Urinary bladder (tissue), 4 donors: ENCODE measurements at places on chromosomes 6 and 20.

- DNase-seq: no peak
Observed at GRCh38 chr20:59183751-59184150, 20.1 kb downstream of the ZNF831 start.

- no peak for DNase-seq
Observed at GRCh38 chr6:31690231-31691077, 9.6 kb upstream of the LY6G5C start.

DNA sequence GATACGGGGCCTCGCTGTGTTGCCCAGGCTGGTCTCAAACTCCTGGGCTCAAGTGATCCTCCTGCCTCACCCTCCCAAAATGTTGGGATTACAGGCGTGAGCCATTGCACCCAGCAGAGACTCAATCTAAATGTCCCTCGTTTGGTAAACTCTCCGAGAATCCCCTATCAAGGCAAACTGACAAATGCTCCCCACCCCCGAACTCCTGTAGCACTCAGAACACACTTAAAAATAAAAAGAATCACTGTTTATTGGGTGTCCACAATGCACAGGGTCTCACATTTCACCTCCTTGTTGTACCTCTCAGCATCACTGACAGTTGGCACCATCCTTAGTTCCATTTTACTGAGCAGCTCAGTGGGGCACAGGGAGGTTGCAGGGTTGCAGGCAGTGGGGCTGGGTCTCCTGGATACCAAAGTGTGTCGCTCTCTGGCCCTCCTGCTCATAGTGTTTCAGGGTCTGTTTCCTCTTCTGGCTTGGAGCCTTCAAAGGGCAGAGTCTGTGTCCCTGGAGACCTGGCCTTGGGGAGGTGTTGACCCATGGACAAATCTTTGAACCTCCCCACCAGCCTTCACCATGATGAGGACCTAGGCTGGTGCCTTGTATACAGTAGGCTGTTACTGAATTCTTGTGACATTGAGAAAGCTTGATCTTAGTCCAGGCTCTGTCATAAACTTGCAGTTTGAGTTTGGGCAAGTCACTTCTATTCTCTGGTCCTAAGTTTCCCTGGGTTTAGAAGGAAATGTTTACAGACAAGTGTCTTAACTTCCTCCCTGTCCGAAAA is 8.5 kb upstream of the SRC start:
- no peak for DNase-seq

DNA sequence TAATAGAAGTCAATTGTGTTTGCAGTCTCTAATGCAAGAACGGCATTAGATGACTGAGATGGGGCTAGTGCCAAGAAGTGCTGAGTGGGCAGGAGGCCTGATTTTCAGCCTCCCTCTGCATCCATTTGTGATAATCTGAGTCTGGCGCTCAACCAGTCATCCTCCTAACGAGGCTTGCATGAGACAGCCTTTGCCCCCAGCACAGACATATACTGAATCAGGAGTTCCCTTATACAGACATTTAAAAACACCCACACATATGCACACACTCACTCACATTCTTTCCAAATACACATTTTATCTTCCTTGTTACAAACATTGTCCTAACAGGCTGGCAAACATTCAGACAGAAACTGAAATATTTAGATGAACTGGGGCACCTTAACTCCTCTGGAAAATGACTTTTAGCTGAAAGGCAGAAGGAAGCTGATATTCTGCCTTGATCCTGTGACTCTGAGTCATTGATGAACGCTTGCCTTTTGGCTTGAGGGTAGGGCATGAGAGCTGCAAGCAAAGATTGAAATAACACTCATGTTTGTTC is 562.3 kb downstream of the DHX35 start:
- DNase-seq: peak; percentile 36

- DNase-seq: no peak
Observed at GRCh38 chr20:5969348-5969935, 19.0 kb downstream of the MCM8 start.

DNA sequence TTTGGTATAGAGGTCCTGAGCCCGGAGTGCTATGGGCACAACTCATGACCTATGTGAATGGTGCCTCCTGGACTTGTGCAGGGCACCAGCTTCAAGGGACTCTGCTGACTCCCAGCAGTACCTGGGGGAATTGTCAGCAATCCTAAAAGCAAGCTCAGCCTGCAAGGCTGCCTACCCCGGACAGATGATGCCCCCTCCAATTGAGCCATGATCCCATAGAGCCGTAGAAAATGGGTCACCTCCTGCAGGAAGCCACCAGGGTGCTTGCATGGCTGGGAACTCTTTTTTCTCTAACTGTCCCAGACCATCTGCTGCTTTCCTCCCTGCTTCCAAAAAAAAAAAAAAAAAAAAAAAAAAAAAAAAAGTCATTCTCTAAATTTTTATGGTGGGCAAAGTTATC is 12.9 kb upstream of the PRND start:
- no peak for DNase-seq
